Activated T-helper 1 cell treated with anti-CD3 and anti-CD28 coated beads, Interleukin-2, amount 50 U/mL, for 16 hours (primary cell): ENCODE measurements at places on chromosomes 7 and 10.

DNA sequence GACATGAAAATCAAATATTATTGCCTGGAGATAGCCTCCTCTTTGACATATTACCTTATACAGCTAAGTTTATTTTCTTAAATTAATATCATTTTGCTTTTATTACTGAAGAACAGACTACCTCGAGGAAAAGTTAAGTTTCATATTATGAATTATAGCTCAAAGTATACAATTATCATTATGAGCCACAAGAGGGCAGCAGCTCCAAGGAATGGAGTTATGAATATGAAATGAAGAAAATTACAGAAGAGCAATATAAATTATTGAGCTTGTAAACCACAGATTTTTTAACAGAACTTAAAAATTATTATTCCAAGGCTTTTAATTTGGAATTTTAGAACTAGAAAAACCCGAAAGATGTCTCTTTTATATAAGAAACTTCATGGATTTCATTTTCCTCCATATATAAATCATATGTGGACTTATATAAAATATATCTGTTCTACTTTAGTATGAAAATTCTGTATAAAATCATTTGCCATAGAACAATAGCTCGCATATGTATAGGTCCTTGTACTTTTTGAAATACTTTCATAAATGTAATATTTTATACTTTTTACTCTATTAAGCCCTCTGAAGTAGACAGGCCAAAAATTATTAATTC lies 40.1 kb downstream of the IQUB start:
- DNase-seq, result no peak

- DNase-seq, result no peak
These were observed 107.5 kb upstream of the ARID5B start for GRCh38 chr10:61793760-61794703.

- no peak for DNase-seq
These were observed at the start of gene VAX1 for GRCh38 chr10:117137911-117138642. TSS of gene VAX1 (minus strand) at chr10:117138270. CDS start at chr10:117138056, 214 bp downstream.

DNA sequence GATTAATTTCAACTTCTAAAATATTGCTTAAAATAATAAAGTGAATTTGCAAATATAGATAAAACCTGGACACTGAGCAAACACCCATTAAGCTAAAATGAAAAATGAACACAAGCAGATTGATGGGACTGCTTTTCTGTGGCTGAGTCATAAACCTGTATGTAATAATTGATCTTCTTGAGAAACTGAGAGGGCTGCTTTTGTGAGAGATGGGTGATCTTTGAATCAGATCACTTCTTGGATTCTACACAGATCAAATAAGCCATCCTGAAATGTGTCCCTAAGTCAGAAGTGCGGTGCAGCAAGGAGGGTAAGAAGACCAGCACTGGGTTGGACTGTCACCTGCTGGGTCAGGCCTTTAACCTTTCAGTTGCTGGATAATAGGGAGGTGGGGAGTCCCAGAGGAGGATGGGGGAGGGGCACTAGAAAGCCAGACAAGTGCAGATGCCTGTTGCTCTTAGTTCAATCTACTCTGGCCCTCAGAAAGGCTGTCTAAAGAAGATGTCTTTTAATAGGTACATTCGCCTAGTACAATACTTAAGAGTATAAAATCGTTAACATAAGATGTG lies 178.2 kb upstream of the NAMPT start:
- DNase-seq, result no peak

GRCh38 chr10:2335626-2336025 lies 598.3 kb upstream of the ADARB2 start:
- DNase-seq, result no peak

GRCh38 chr10:7199152-7199760 lies 211.6 kb downstream of the SFMBT2 start:
- no peak for DNase-seq

- no peak for DNase-seq
These were observed 6.0 kb downstream of the WDR37 start for GRCh38 chr10:1061930-1062774.

GRCh38 chr7:95845007-95845406 lies 72.7 kb downstream of the DYNC1I1 start:
- no peak for DNase-seq
